GM04504 (cell line): ENCODE measurements at places on chromosomes 5 and 9.

- DNase-seq: no peak
Measured at GRCh38 chr9:130845254-130845653, 10.2 kb downstream of the ABL1 start.

DNA sequence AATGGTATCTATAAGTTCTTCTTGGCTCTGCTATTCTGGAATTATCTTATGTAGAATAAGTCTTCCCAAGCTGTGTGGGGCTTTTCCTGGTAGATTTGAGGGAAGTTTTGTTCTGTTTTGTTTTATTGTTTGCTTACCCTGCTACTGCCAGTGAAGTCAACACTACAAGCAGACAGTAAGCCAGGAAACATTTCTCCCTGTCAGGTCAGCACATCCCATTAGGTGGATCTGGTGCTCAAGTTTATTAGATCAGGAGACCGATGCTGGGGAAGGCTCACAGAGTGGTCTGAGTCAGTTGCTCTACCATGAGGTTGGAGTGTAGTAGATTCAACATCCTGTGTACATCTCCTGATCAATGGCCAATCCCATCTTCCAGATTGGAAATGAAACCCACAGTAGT, 79.1 kb downstream of the ADRB2 start:
- DNase-seq: no peak

GRCh38 chr9:107895501-107896001, 406.0 kb upstream of the KLF4 start:
- no peak for DNase-seq

- DNase-seq: no peak
Measured at GRCh38 chr5:77774981-77775789, 954 bp downstream of the TBCA start.

GRCh38 chr9:89996773-89997172, 392.0 kb downstream of the GADD45G start:
- DNase-seq: no peak

- DNase-seq: no peak
Measured at GRCh38 chr5:179281694-179282093, 63.6 kb downstream of the ADAMTS2 start.

- no peak for DNase-seq
Measured at GRCh38 chr9:93126825-93127368, 7.2 kb downstream of the NINJ1 start.

- DNase-seq: no peak
Measured at GRCh38 chr9:126947529-126947928, 32.9 kb downstream of the RALGPS1 start.

GRCh38 chr5:145466533-145466932, 368.6 kb downstream of the PRELID2 start:
- no peak for DNase-seq

DNA sequence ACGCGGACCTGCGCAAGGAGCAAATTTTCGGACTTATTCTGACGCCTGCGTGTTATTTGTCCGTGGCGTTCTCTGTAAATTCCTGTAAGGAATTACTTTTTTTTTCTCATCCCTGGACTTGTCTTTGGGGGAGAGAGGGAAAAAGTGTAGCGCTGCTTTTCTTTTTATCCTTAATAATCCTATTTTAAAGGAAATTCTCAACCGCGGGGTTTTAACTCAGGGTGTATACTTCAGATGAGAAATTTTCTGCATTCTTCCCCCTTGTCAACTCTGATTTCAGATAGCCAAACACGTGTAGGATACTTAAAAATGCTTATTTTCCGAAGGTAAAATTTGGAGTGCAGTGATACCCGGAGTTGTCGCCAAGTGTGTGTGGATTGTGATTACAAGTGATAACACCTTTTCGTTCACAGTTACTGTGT, 853 bp downstream of the DCP2 start:
- no peak for DNase-seq

DNA sequence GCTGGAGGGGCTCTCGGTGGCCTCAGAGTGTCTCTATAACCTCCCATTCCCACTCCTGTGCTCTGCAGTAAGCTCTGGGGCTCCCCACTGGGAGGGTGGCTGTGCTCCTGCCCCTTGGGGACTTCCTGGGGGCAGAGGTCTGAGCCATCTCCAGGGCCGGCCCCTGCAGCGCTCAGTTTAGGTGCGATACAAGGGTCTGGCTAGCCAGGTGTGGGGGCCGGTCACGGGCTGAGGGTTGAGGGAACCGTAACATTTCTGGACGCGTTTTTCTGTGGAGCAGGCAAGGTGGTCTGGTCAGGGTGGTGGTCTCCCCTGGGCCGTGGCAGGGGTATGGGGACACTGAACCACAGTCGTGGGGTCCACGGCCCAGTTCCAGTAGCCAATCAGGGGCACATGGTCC, 38.0 kb upstream of the SLC6A19 start:
- no peak for DNase-seq

DNA sequence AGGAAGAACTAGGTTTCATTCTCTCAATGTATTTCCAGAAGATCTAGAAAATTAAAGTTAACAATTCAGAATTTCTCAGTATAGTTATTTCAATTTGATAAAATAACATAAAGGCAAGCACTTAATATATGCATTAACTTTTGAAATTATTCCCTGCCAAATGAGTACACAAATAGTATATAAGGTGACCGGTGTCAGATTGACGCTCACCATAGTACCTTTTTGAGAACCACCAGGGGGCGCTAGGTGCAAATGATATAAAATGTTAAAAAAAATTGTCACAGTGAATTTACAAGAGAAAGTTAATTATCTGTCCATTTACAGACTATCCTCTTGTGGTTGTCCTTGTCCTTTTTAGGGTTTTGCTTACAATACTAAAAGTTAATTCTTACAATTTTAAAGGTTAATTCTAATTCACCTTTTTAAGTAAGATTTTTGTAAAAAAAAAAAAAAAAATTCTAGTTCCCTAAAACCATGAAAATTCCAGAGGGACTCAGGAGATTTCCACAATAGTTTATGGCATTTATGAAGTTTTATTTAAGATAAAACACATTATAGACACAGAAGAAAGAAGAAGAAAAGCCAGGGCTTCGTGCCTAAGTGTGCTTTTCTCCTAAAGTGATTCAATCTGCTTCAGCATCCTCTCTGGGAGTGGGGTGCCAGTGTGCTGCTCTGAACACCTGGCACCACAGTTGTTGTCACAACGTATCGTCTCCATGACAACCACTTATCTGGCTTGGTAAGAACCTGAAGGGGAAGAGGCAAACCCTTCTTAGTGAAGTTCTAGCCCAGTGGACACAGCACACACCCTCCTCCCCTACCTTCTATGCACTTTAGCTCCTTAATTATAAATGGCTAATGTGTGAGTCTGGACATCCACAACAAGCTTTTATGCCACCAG, 1.7 kb downstream of the ADAMTS16 start:
- DNase-seq: peak; percentile 20

DNA sequence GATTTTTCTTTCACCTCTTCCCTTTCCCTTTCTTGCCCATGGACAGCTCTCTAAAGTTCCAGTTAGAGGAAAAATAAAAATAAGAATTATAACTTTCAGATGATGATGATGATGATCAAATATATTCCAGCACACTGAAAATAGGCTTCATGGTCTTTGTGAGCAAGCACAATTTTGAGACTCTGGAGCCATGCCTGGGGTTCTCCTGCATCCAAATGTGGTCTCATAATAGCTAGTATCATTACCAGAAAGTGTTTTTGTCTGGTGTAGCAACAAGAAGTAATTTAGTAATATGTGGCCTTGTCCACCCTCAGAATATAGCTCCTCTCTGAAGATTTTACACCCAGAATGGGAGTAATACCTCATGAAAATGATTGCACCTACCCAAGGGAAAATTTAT, 150.4 kb downstream of the SNCAIP start:
- no peak for DNase-seq

GRCh38 chr5:172786736-172787462, 15.9 kb upstream of the DUSP1 start:
- DNase-seq: no peak

GRCh38 chr9:27059907-27060306, 49.1 kb upstream of the TEK start:
- DNase-seq: no peak

- DNase-seq: no peak
Measured at GRCh38 chr9:129428864-129429577, 191.9 kb downstream of the C9orf50 start.

DNA sequence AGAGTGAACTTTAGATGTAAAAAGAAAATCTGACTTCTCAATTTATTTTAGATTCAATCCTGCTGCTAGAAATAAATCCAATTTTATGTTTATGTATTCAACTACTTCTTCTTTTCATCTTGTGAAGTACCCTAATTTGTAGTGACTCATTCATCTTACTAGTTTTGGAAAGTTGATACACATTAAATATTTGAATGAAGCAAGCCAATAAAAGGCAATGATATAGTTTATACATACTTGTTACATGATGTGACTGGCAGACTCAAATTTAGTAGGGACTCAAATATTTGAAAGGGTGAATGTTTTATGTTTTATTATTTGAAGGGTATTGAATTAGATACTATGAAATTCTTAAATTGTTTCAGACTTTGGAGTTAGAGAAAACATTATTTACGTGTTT, 34.7 kb downstream of the CSNK1G3 start:
- DNase-seq: no peak

DNA sequence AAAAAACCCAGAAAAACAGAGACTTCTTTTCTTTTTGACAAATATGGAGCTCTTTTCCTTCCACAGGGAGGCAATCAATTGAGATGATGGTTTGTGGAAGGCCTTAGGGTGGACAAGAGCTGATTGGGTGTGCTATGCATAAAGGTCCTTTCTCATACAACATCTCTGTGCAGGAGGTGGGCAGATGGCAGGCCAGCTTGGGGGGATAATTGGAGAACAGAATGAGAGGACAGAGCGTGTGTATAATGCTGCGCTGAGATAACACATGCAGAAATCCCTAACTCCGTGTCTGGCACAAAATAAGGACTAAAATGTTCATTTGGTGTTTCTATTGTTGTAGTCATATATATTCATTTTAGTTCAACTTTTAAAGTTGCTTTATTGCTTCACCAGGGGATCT, 159.0 kb upstream of the MEF2C start:
- DNase-seq: no peak

- DNase-seq: no peak
Measured at GRCh38 chr9:89882930-89883361, 278.1 kb downstream of the GADD45G start.

- no peak for DNase-seq
Measured at GRCh38 chr5:43019614-43020398, 20.3 kb downstream of the ANXA2R start.
